Suprapubic skin (tissue), 4 donors: ENCODE measurements at places on chromosomes 4 and X.

DNA sequence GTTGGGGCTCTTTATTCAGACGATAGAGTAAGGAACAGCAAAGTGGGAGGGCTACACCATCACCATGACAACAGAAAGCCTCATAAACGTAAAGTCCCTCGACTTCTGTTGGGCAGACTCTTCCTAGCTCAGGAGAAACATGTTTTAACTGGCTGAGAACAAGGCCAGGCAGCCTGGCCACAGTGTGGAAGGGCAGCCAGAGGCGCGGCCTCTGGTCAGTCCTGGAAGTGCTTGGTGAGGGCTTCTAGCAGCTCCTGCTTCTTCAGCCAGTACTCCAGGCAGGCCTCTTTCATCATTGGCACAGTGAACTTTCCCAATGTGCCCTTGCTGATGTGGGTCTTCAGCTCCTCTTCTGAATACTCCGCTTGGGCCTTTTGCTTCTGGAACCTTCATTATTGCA is 690.9 kb downstream of the PCDH19 start:
- no peaks in the 10 kb centered on the region for H3K36me3 ChIP-seq
- H3K27me3 ChIP-seq = no peaks in the 10 kb centered on the region
- no peak for DNase-seq
- H3K27ac ChIP-seq = no peak overlapping the region

DNA sequence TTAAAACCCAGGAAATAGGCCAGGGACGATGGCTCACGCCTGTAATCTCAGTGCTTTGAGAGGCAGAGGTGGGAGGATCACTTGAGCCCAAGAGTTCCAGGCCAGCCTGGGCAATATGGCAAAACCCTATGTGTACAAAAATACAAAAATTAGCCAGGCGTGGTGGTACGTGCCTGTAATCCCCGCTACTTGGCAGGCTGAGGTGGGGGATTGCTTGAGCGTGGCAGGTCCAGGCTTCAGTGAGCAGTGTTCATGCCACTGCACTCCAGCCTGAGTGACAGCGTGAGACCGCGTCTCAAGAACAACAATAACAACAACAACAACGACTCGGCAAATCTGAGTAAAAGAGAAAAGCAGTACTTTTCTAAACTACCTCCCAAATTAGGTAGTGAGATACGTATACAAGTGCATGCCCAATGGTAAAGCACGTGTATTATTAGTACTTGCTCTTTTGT is 13.0 kb upstream of the NDUFC1 start:
- no peak overlapping the region for H3K27ac ChIP-seq
- H3K4me3 ChIP-seq = no peak overlapping the region
- H3K36me3 ChIP-seq = no peaks in the 10 kb centered on the region

- H3K27me3 ChIP-seq = no peaks in the 10 kb centered on the region
- H3K36me3 ChIP-seq = no peaks in the 10 kb centered on the region
- no peak overlapping the region for H3K4me3 ChIP-seq
- no peak overlapping the region for H3K27ac ChIP-seq
- H3K4me1 ChIP-seq = peaks cover 8% of the 10 kb centered on the region
- DNase-seq = no peak
These were observed 3.8 kb downstream of the HPGDS start for GRCh38 chr4:94338681-94339351.

GRCh38 chrX:119686087-119686691 is 6.8 kb downstream of the SEPTIN6 start:
- H3K4me3 ChIP-seq = no peak overlapping the region
- H3K27me3 ChIP-seq = no peaks in the 10 kb centered on the region
- H3K36me3 ChIP-seq = no peaks in the 10 kb centered on the region
- peaks cover 12% of the 10 kb centered on the region for H3K4me1 ChIP-seq

- DNase-seq = peak; percentile 78
- H3K27me3 ChIP-seq = no peaks in the 10 kb centered on the region
- no peak overlapping the region for H3K4me3 ChIP-seq
- no peaks in the 10 kb centered on the region for H3K4me1 ChIP-seq
- peaks cover 44% of the 10 kb centered on the region for H3K36me3 ChIP-seq
These were observed 27.6 kb upstream of the GTPBP6 start for GRCh38 chrX:346034-346813.

GRCh38 chr4:76219299-76220055 is 5.9 kb upstream of the SCARB2 start:
- H3K36me3 ChIP-seq = no peaks in the 10 kb centered on the region
- no peak overlapping the region for H3K4me3 ChIP-seq
- no peak for DNase-seq
- H3K27me3 ChIP-seq = no peaks in the 10 kb centered on the region
- H3K27ac ChIP-seq = no peak overlapping the region

GRCh38 chr4:21780148-21780547 is 168.4 kb downstream of the KCNIP4 start:
- no peaks in the 10 kb centered on the region for H3K36me3 ChIP-seq
- H3K4me3 ChIP-seq = no peak overlapping the region
- no peak overlapping the region for H3K27ac ChIP-seq
- peaks cover 5% of the 10 kb centered on the region for H3K27me3 ChIP-seq
- DNase-seq = no peak

- no peaks in the 10 kb centered on the region for H3K36me3 ChIP-seq
- H3K27me3 ChIP-seq = peaks cover 100% of the 10 kb centered on the region
- DNase-seq = no peak
- peaks cover 29% of the 10 kb centered on the region for H3K4me1 ChIP-seq
These were observed 6.8 kb downstream of the NKX6-1 start for GRCh38 chr4:84492290-84492689.

DNA sequence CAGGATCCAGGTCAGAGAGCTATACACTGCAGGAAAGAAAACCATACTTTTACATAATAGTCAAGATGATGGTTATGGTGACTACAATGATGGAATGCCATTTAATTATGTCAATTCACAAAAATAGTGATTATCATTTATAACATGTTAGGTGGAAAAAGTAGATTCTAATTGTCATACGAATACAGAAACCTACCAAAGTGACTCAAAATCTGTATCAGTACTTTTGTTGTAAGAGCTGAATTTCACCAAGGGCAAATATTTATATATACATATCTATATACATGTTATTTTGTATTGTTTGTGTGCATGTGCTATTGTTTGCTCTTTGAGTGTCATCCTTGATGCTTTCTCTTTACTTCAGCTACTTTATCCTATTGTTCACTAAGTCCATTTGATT is 485.4 kb downstream of the INPP4B start:
- H3K36me3 ChIP-seq = no peaks in the 10 kb centered on the region
- H3K4me3 ChIP-seq = no peak overlapping the region
- no peak overlapping the region for H3K27ac ChIP-seq
- no peaks in the 10 kb centered on the region for H3K4me1 ChIP-seq
- no peak for DNase-seq

DNA sequence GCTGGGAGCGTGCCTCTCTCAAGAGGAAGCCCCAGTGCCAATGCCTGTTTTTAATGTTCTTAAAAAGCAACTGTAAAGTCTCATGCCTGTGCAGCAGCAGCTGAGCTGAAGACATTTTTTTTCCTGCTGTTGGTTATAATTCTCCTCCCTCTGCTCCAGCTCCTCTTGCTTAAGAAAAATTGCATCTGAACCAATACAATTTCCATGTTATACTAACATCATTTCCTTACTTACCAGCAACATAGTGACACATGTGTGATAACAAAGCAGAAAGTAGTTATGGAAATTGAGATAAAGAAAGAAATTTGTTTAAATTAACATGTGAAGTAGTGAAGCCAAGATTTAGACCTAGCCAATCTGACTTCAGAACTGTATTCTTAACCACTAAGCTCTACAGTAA is 101.4 kb downstream of the TBC1D19 start:
- H3K36me3 ChIP-seq = peaks cover 5% of the 10 kb centered on the region
- H3K27me3 ChIP-seq = no peaks in the 10 kb centered on the region
- no peak overlapping the region for H3K27ac ChIP-seq
- no peaks in the 10 kb centered on the region for H3K4me1 ChIP-seq
- no peak overlapping the region for H3K4me3 ChIP-seq

DNA sequence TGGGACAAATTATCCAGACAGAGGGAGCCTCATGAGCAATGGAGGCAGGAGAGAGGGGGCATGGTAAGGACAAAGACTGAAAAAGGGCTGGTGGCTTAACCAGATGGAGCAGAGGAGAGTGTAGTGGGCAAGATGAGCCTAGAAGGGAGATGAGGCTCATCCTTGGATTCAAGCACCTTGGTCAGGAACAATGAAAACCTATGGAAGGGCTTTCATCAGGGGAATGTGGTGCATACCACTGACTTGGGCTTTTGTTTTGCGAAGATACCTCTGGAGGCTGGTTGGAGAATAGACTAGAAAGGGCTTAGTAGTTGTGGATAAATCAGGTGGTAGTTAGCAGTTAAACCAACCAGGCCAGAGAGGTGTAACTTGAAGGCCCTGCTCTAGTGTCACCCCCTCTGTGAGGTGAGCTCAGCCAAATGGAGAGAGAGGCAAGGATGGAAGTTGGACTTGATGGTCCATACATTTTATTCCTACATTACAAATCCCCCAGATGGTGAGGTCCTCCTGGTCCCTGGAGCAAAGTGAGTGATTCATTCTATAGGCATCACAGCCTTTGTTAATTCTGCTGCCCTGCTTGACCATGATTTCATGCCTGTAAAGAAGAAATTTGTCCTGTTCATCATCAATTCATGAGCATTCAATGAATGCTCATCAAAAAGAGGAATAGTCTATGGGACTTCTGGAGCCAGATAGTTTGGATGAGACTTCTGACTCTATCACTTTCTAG is 264.8 kb upstream of the IGFBP7 start:
- no peaks in the 10 kb centered on the region for H3K4me1 ChIP-seq
- no peaks in the 10 kb centered on the region for H3K36me3 ChIP-seq
- H3K27me3 ChIP-seq = no peaks in the 10 kb centered on the region
- H3K4me3 ChIP-seq = no peak overlapping the region
- no peak for DNase-seq

GRCh38 chr4:135552131-135552530 is 1350.5 kb upstream of the PABPC4L start:
- no peak overlapping the region for H3K4me3 ChIP-seq

DNA sequence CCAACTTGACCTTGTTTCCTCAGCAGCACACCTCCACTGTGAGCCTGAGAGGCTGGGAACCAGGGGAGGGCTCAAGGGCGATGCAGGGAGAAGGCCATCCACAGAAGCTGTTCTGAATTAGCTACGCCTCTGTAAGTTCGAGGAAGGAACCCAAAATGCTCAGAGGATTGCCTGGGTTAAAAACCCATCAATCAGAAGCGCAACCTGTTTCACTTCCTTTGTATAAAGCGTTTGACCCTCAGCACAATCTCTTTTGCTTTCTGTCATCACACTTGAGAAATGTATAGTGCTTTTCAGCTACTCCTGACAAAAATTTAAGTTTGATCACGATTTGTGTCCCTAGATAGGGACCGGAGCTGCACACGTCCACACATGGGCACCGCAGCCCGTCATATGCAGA is 48.0 kb upstream of the MAP3K15 start:
- no peak overlapping the region for H3K4me3 ChIP-seq
- no peaks in the 10 kb centered on the region for H3K4me1 ChIP-seq
- H3K27ac ChIP-seq = no peak overlapping the region
- H3K27me3 ChIP-seq = no peaks in the 10 kb centered on the region
- H3K36me3 ChIP-seq = no peaks in the 10 kb centered on the region
- DNase-seq = no peak

DNA sequence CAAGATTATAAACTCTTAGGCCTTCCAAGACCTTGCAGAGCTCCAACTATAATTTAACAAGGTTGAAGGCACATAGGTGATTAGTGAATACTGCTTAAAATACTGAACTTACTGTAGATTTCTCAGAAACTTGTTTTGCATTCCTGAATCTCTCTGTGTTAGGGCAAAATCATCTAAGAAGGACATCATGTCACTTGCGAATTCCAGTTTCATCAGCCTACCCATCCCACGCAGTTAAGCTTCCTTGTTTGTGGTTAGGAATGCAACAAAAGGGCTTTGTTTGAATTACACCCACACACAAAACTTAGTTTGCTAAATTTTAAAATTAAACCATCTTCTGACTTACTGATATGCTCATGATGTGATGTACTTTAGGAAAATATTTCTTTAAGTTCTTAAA is 174.0 kb downstream of the SOWAHB start:
- no peak for DNase-seq
- no peaks in the 10 kb centered on the region for H3K27me3 ChIP-seq
- no peak overlapping the region for H3K4me3 ChIP-seq
- peak overlapping the region; percentile 9 for H3K27ac ChIP-seq

GRCh38 chr4:52234561-52235440 is 183.7 kb downstream of the SPATA18 start:
- no peaks in the 10 kb centered on the region for H3K36me3 ChIP-seq
- H3K27ac ChIP-seq = no peak overlapping the region
- no peaks in the 10 kb centered on the region for H3K4me1 ChIP-seq
- H3K27me3 ChIP-seq = no peaks in the 10 kb centered on the region
- DNase-seq = no peak

DNA sequence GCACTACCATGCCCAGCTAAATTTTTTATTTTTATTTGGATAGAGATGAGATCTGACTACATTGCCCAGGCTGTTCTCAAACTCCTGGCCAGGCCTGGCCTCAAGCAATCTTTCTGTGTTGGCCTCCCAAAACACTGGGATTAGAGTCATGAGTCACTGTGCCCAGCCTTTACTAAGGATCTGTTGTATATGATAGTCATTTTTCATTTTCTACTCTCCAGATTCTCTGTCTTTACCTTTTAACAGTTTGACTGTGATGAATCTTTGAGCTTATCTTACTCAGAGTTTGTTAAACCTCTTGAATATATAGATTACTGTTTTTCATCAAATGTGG is 161.8 kb downstream of the FNIP2 start:
- no peak for DNase-seq
- no peaks in the 10 kb centered on the region for H3K27me3 ChIP-seq
- no peak overlapping the region for H3K27ac ChIP-seq

- H3K4me1 ChIP-seq = no peaks in the 10 kb centered on the region
- no peak overlapping the region for H3K27ac ChIP-seq
- no peaks in the 10 kb centered on the region for H3K27me3 ChIP-seq
- H3K36me3 ChIP-seq = no peaks in the 10 kb centered on the region
These were observed 75.3 kb upstream of the GRIA3 start for GRCh38 chrX:123108513-123109427.

DNA sequence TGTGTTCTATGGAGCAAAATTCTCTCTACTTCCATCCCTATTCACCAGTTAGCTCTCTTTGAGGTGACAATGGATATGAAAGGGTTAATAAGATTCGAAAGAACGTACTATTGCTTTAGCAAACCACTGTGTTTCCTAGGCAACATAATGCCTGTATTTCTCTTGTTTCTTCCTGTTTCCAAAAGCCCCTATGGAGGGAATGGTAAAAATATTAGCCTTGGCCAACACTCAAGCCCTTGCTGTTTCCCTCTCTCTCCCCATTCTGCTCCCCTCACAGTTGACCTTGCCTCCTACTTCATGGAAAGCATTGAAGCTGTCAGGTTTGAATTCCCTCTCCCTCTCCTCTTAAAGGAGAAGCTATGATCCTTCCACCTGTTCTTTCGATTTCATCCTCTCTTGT is 9.6 kb upstream of the PGRMC1 start:
- H3K4me1 ChIP-seq = no peaks in the 10 kb centered on the region
- no peak overlapping the region for H3K4me3 ChIP-seq
- no peaks in the 10 kb centered on the region for H3K27me3 ChIP-seq
- no peaks in the 10 kb centered on the region for H3K36me3 ChIP-seq
- no peak overlapping the region for H3K27ac ChIP-seq

DNA sequence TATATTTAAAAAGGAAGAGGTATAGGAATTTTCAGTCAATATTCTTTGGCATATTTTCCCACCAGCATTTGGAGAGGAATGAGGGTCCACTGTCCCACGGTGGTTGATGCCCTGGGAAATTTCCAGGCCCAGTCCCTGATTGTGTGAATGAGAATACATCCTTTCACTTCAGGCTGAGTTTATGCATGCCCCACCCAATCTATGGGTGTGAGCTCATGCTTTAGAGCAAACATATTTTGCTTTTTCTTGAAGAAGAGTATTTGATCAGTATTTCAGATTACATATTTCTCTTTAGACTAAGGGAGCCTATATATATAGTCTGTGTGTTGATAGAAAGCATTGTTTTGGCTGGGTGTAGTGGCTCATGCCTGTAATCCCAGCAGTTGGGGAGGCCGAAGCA is 77.2 kb downstream of the REPS2 start:
- H3K36me3 ChIP-seq = no peaks in the 10 kb centered on the region
- no peak for DNase-seq
- H3K27ac ChIP-seq = no peak overlapping the region
- H3K4me3 ChIP-seq = no peak overlapping the region
- H3K27me3 ChIP-seq = no peaks in the 10 kb centered on the region
